CD4-positive, alpha-beta T cell (primary cell): ENCODE measurements at places on chromosomes 7 and 10. TPM values are rescaled to one million over a fixed set of nuclear protein-coding genes. Genes with fewer than 3 reads are reported as not detected.

The ACTR3C gene
- 3.4 TPM for total RNA-seq

The GIMAP8 gene
- 3.8 TPM for total RNA-seq

The HGF gene
- not detected for total RNA-seq

The MAT1A gene
- not detected for total RNA-seq

The OPN4 gene
- total RNA-seq = not detected

The UCMA gene
- not detected for total RNA-seq

The AKR1C2 gene
- total RNA-seq = not detected

The CLRN3 gene
- total RNA-seq = not detected

The POLR3A gene
- total RNA-seq = 6.7 TPM

The INSIG1 gene
- total RNA-seq = 58.1 TPM

The CALCR gene
- not detected for total RNA-seq

The OR2A25 gene
- not detected for total RNA-seq

The GTF2IRD1 gene
- 1.2 TPM for total RNA-seq

The TAS2R38 gene
- not detected for total RNA-seq

The NUTM2D gene
- total RNA-seq = 4.0 TPM

The VSTM4 gene
- not detected for total RNA-seq

The OR2A1 gene
- 0.19 TPM for total RNA-seq

The TLX1 gene
- not detected for total RNA-seq

The PODXL gene
- total RNA-seq = 0.16 TPM

The SORCS1 gene
- not detected for total RNA-seq

The MBL2 gene
- not detected for total RNA-seq

The COPG2 gene
- total RNA-seq = 4.1 TPM

The ICA1 gene
- 1.7 TPM for total RNA-seq

The VPS37D gene
- 0.81 TPM for total RNA-seq

The HOXA11 gene
- total RNA-seq = not detected

The LIPM gene
- not detected for total RNA-seq

The ARHGAP22 gene
- not detected for total RNA-seq

The ZNF273 gene
- total RNA-seq = 6.8 TPM

The UCN3 gene
- not detected for total RNA-seq

The HYAL4 gene
- 0.14 TPM for total RNA-seq

The MMD2 gene
- not detected for total RNA-seq

The ENKUR gene
- total RNA-seq = not detected

The TAS2R41 gene
- total RNA-seq = 0.73 TPM

The TBXAS1 gene
- 5.5 TPM for total RNA-seq

The RSPH10B2 gene
- not detected for total RNA-seq

The ITPRID1 gene
- not detected for total RNA-seq

The CDHR1 gene
- 0.74 TPM for total RNA-seq

The TMEM225B gene
- 1.0 TPM for total RNA-seq

The GSTO2 gene
- 1.2 TPM for total RNA-seq

The CALHM1 gene
- not detected for total RNA-seq

The SFRP5 gene
- total RNA-seq = not detected

The LRRC72 gene
- not detected for total RNA-seq

The DYDC2 gene
- total RNA-seq = not detected

The GNGT1 gene
- total RNA-seq = not detected

The AMPH gene
- not detected for total RNA-seq

The TMEM139 gene
- 0.20 TPM for total RNA-seq
